Endodermal cell (in vitro differentiated cells): ENCODE measurements at places on chromosomes 3 and 15. TPM values are rescaled to one million over a fixed set of nuclear protein-coding genes. Genes with fewer than 3 reads are reported as not detected.
A peak's percentile ranks its signal among the peaks of the same experiment; 100 is the strongest.

- H3K27ac ChIP-seq = no peak overlapping the region
- no peaks in the 10 kb centered on the region for H3K36me3 ChIP-seq
- peaks cover 39% of the 10 kb centered on the region for H3K4me1 ChIP-seq
- peak overlapping the region; percentile 72 for H3K4me3 ChIP-seq
Observed at GRCh38 chr3:111864821-111865656, 6.0 kb downstream of the PHLDB2 start.

- no peak for DNase-seq
- H3K36me3 ChIP-seq = no peaks in the 10 kb centered on the region
- H3K4me3 ChIP-seq = no peak overlapping the region
Observed at GRCh38 chr3:140176526-140176925, 241.5 kb downstream of the CLSTN2 start.

- H3K4me3 ChIP-seq = no peak overlapping the region
- no peaks in the 10 kb centered on the region for H3K27me3 ChIP-seq
- H3K4me1 ChIP-seq = peaks cover 14% of the 10 kb centered on the region
- peak; percentile 76 for DNase-seq
- H3K36me3 ChIP-seq = peaks cover 10% of the 10 kb centered on the region
Observed at GRCh38 chr3:195123281-195123691, 147.7 kb downstream of the XXYLT1 start.

- no peaks in the 10 kb centered on the region for H3K27me3 ChIP-seq
- H3K36me3 ChIP-seq = no peaks in the 10 kb centered on the region
- H3K4me3 ChIP-seq = no peak overlapping the region
- no peak for DNase-seq
- H3K27ac ChIP-seq = no peak overlapping the region
Observed at GRCh38 chr3:134134240-134134639, 104.5 kb upstream of the SLCO2A1 start.

GRCh38 chr3:158642005-158642404 lies 2.3 kb upstream of the GFM1 start:
- DNase-seq = no peak
- no peak overlapping the region for H3K4me3 ChIP-seq

DNA sequence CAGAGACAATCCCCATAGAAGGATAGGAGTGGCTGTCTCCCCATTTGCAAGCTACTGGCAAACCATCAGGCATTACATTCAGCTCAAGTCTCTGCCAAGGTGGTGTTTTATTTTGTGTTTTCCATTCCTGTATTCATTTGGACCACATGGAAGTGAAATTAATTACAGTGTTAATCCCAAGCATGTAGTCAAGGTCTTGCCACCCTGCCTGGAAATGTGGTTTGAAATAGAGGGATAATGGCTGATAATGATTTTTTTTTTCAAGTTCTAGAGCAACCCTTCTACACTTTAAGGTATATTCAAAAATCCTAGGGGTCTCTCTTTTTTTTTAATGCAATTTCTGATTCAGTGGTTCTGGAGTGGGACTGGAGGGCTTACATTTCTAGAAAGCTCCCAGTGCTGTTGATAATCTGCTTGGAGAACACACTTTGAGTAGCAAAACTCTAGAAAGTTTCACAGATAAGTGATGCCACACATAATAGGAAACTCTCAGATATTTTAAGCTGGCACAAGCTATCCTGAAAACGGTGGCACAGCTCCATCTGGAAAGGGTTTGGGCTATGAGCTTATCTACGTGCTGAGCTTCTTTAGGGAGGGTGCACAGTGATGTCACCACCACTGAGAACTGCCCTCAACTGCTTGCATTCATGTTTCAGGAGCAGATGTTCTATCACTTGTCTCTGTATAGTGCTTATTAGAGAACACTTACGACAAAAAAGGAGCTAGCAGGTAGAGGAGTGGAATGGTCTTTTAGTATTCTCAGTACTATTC lies 140.1 kb upstream of the IL12A start:
- DNase-seq = no peak
- H3K27ac ChIP-seq = no peak overlapping the region
- H3K4me1 ChIP-seq = peaks cover 7% of the 10 kb centered on the region
- H3K4me3 ChIP-seq = no peak overlapping the region
- no peaks in the 10 kb centered on the region for H3K27me3 ChIP-seq

GRCh38 chr3:59535791-59536221 lies 486.0 kb upstream of the CFAP20DC start:
- H3K4me3 ChIP-seq = no peak overlapping the region
- no peaks in the 10 kb centered on the region for H3K27me3 ChIP-seq
- DNase-seq = no peak
- H3K36me3 ChIP-seq = no peaks in the 10 kb centered on the region

- H3K4me3 ChIP-seq = no peak overlapping the region
- H3K27ac ChIP-seq = no peak overlapping the region
- H3K4me1 ChIP-seq = no peaks in the 10 kb centered on the region
- H3K36me3 ChIP-seq = no peaks in the 10 kb centered on the region
- no peaks in the 10 kb centered on the region for H3K27me3 ChIP-seq
- DNase-seq = no peak
Observed at GRCh38 chr15:77800305-77800704, 167.6 kb upstream of the LINGO1 start.

DNA sequence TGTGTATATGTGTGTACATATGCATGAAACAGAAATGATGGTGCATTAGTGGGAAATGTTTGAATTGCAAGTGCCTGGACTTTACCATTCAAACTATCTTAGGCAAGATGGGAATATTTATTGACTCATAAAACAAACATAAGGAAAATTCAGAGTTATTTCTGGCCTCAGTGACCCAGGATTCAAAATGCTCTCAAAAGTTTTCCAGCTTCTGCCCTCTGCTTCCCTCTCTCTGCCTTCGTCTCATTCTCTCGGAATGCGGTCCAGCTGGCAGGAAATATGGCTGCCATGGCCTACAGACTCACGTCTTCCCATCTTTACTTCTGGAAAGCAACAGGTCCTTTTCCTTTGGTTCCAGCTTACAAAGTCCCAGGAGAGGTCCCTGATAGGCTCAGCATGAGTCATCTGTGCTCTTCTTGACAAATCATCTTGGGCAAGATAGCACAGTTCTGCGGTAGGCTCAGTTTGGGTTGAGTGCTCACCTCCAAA lies 8.7 kb upstream of the ZNF774 start:
- peaks cover 80% of the 10 kb centered on the region for H3K27me3 ChIP-seq
- no peak overlapping the region for H3K4me3 ChIP-seq
- no peaks in the 10 kb centered on the region for H3K4me1 ChIP-seq
- H3K36me3 ChIP-seq = no peaks in the 10 kb centered on the region
- H3K27ac ChIP-seq = no peak overlapping the region

DNA sequence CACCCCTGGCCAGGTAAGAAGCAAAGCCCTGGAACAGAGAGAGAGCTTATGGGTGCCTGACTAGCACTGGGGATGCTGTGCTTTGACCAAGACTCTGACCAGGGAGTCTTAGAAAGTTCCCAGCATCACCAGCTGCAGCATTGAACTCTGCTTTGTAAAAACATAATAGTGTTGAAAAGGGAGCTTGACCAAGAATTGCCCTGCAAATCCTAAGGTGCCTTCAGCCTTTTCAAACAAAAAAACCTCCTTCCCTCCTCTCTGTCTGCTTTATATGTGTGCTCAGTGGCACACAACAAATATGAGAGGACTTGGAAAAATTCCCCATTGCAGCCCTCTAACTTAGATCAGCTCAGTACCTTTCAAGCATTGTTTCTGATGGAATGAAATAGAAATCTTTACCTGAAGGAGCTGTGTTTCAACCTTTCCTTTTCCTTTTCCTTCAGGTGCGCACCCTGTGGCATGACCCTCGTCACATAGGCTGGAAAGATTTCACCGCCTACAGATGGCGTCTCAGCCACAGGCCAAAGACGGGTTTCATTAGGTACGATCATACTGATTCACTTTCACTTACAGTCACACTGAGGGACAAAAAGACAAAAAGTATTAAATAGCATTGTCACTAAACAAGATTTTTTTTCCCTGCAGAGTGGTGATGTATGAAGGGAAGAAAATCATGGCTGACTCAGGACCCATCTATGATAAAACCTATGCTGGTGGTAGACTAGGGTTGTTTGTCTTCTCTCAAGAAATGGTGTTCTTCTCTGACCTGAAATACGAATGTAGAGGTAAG lies 13.0 kb downstream of the THBS1 start:
- H3K4me3 ChIP-seq = no peak overlapping the region
- DNase-seq = no peak
- peaks cover 88% of the 10 kb centered on the region for H3K36me3 ChIP-seq
- H3K27ac ChIP-seq = no peak overlapping the region
- no peaks in the 10 kb centered on the region for H3K4me1 ChIP-seq

DNA sequence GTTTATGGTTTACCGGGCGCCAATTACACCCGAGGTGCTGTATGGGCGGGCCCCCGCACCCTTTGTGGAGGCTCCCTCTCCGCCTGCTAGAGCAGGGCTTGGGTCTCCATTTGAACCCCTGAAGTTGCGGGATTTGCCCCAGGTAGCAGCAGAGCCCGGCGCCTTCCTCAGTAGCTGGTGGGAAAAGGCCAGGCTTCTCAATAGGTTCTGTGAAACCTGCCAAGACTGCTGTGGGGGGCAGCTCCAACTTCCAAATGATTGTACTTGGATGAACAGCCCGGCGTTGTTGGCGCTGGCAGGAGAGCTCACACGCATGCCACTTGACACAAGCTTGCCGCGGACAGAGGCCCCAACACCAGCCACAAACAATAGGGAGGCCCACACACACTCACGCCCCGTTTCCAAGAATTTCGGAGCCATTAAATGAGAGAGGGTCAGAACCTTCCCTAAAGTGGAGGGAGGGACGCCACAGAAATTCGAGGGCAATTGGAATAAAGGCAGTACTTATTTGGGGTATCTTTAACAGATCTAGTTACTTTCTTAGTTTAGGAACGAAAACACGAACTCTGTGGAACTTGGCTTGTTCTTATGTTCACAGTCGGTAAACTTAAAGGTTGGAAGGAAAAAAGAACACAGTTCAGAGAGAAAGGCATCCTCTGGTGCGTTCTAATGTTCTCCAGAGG lies 1.4 kb downstream of the EPHB3 start:
- peak overlapping the region; percentile 98 for H3K4me3 ChIP-seq
- H3K27ac ChIP-seq = no peak overlapping the region
- H3K4me1 ChIP-seq = peaks cover 39% of the 10 kb centered on the region
- H3K36me3 ChIP-seq = peaks cover 21% of the 10 kb centered on the region
- H3K27me3 ChIP-seq = peaks cover 34% of the 10 kb centered on the region

- H3K36me3 ChIP-seq = no peaks in the 10 kb centered on the region
- no peak overlapping the region for H3K4me3 ChIP-seq
- H3K27me3 ChIP-seq = no peaks in the 10 kb centered on the region
- no peak for DNase-seq
- no peak overlapping the region for H3K27ac ChIP-seq
Observed at GRCh38 chr15:80424381-80424780, 20.2 kb downstream of the ARNT2 start.

DNA sequence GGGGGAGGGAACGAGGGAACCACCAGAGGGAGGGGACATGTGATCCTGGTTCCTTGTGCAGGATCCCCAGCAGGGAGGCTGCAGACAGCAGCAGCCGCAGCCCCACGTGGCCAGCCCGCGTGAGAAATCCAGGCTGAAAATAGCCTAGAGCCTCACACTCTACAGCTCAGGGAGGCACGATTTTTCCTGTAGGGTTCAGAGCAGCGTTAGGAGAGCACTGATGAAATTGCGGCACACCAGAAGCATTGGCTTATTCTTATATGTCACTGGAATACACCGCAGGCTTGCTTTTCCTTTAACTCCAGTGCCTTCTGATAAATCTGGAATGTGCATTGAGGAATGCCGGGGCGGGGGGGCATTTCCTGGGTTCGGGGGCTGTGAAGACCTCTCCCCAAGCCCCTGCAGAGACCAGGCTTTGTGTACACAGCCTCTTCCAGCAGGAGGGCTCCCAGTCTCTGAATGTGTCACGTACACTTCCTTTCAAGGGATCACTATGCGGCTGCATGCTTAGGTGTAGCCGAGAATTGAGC lies 193.0 kb downstream of the ATP10A start:
- H3K27ac ChIP-seq = peak overlapping the region; percentile 88
- H3K36me3 ChIP-seq = no peaks in the 10 kb centered on the region
- H3K27me3 ChIP-seq = no peaks in the 10 kb centered on the region
- peak overlapping the region; percentile 74 for H3K4me3 ChIP-seq
- DNase-seq = peak; percentile 96

DNA sequence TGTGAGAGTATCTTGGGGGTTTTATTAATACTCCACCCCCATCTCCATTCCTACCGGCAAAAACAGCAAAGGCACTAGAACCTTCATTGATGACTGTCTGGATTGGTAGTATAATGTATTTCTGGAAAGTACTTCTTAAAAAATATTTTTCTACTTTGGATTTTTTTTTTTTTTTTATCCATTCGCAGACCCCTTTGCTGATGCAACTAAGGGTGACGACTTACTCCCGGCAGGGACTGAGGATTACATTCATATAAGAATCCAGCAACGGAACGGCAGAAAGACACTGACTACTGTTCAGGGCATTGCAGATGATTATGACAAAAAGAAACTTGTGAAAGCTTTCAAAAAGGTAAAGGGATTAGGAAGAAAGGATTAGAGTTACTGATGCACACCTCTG lies 1.2 kb downstream of the EIF1B start:
- DNase-seq = no peak
- H3K36me3 ChIP-seq = peaks cover 37% of the 10 kb centered on the region
- H3K4me3 ChIP-seq = peak overlapping the region; percentile 98
- peak overlapping the region; percentile 98 for H3K27ac ChIP-seq

GRCh38 chr15:99502182-99502581 lies 63.6 kb upstream of the MEF2A start:
- no peaks in the 10 kb centered on the region for H3K27me3 ChIP-seq
- H3K27ac ChIP-seq = no peak overlapping the region
- no peaks in the 10 kb centered on the region for H3K36me3 ChIP-seq
- H3K4me1 ChIP-seq = no peaks in the 10 kb centered on the region
- peak; percentile 23 for DNase-seq
- no peak overlapping the region for H3K4me3 ChIP-seq

DNA sequence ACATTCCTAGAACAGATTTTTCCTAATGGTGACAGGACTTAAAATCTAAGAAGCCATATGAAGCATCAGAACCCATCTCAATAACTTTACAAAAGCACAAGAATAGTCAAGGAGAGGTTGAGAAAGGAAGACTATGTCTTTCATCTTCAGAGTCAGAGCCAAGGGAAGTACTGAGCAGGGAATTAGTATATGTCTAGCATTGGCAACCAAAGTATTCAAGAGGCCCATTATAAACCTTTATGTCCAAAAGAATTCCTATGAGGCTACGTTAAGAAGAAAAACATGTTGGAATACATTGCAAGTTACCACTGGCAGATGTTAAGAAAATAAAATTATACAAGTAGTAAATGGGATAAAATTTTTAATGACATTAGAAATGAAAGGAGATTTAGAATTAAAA lies 150.5 kb downstream of the MAGI1 start:
- no peak overlapping the region for H3K27ac ChIP-seq
- no peak overlapping the region for H3K4me3 ChIP-seq
- peaks cover 4% of the 10 kb centered on the region for H3K4me1 ChIP-seq
- DNase-seq = no peak

The MON1A gene
- 1.2 to 4.1 TPM (median 3.5 TPM) in 3 replicates for total RNA-seq

The MITF gene
- total RNA-seq = 1.8 to 3.9 TPM (median 2.3 TPM) in 3 replicates

The ILDR1 gene
- total RNA-seq = 2.0 to 3.6 TPM (median 2.7 TPM) in 3 replicates

The IL17RB gene
- total RNA-seq = 2.6 to 9.7 TPM (median 8.4 TPM) in 3 replicates

The RARRES1 gene
- total RNA-seq = 0.27 and 0.95 TPM in 2 replicates

The CORO2B gene
- 0.42 to 1.4 TPM (median 1.2 TPM) in 3 replicates for total RNA-seq

The TICRR gene
- total RNA-seq = 21.3 and 21.9 TPM in 2 replicates

The LOXL1 gene
- total RNA-seq = 16.6 and 21.3 TPM in 2 replicates

The CIP2A gene
- 16.9 to 46.6 TPM (median 43.6 TPM) in 3 replicates for total RNA-seq

The RBP2 gene
- not detected in 2 replicates for total RNA-seq

The PLA2G4F gene
- 0.22 to 0.89 TPM (median 0.48 TPM) in 3 replicates for total RNA-seq

The HIGD2B gene
- total RNA-seq = not detected in 3 replicates

The A4GNT gene
- not detected in 3 replicates for total RNA-seq

The REC114 gene
- total RNA-seq = not detected in 2 replicates

The GJD2 gene
- total RNA-seq = not detected in 3 replicates
